ENCODE measurements at places on chromosomes 4 and X.

DNA sequence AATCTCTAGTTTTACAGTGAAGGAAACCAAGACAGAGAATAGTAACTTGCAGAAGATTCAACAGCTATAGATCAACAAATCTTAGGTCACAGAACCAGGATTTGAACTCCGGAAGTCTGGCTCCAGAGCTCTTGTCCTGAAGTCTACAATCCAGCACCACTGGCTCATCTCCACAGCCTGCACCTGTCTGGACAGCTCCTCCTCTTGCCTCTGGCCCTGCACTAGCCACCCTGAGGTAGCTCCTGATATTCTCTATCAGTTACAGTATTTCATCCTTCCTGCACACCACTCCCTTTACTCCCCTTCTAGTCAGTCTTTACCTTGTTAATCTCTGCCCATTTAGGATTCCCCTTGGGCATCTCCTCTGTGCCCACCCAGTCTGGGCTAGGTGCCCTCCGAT lies 58.1 kb upstream of the LNX1 start:
- no peak for DNase-seq

- no peak for DNase-seq
These were observed 74.9 kb downstream of the SPIN3 start for GRCh38 chrX:56920338-56920997.

- peak; percentile 53 for DNase-seq
These were observed 115.0 kb downstream of the CEP44 start for GRCh38 chr4:174398728-174399127.

GRCh38 chrX:115399306-115399705 lies 109.8 kb downstream of the LUZP4 start:
- DNase-seq, result no peak

- no peak for DNase-seq
These were observed 235.8 kb downstream of the RBMX2 start for GRCh38 chrX:130637591-130637990.

Measured in HFF-Myc (cell line).